ENCODE measurements at places on chromosomes 2 and 18.

DNA sequence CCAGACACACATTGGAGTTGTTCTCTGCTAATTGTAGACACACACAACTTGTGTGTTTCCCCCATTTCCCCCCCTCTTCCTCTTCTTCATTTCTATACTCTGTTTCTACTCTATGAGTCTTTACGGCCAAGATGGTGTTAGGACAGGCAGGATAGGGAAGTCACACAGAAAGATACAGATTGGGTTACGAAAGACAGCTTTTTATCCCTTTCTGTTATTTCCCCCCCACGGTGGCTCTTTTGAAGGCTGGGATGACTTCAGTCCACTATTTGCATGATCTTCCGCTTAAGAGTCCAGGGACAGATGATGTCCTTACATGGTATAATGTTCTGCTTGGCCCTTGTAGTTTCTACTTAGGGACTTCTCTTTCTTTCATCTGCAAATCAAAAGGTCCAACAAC lies 1.6 kb upstream of the EMILIN2 start:
- DNase-seq, result no peak

DNA sequence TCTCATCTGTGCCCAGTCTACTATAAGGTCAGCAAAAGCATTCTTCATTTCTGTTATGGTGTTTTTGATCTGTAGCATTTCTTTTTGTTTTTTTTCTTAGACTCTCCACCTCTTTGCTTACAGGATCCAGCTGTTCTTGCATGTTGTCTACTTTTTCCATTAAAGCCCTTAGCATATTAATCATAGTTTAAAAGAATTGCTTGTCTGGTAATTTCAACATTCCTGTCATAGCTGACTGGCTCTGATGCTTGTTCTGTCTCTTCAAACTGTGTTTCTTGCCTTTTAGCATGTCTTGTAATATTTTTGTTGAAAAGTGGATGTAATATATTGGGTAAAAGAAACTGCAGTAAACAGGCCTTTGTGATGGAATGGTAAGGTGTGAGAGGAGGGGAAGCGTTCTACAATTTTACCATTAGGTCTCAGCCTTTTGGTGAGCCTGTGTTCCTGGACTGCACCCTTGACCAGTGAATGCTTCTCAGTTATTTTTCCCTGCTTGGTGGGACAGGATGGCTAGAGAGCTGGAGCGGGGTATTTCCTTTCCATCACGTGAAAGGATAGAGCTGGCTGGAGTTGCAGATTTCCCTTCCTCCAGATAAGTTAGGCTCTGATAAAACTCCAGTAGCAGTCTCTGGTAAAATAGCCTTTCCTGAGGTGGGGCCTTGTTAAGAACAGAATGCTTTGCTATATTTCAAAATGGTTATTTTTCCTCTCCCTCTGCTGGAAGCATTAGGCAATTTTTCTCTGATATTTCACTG lies 65.4 kb downstream of the PLA2R1 start:
- no peak for DNase-seq

DNA sequence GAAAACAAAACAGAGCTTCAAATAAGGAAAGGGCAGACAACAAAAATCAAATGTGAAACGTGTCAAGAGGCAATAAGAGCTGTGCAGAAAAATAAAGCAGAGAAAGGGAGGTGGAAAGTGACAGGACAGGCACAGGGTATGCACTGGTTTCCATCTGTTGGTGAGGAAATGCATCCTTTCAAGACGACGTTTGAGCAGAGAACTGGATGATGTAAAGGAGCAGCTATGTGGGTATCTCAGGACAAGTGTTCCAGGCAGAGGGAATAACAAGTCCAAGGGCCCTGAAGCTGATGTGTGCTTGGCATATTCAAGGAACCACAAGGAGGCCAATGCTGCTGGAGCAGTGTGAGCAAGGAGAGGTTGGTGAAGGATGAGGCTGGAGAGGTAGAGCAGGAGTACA lies 168.9 kb upstream of the SERPINE2 start:
- no peak for DNase-seq

DNA sequence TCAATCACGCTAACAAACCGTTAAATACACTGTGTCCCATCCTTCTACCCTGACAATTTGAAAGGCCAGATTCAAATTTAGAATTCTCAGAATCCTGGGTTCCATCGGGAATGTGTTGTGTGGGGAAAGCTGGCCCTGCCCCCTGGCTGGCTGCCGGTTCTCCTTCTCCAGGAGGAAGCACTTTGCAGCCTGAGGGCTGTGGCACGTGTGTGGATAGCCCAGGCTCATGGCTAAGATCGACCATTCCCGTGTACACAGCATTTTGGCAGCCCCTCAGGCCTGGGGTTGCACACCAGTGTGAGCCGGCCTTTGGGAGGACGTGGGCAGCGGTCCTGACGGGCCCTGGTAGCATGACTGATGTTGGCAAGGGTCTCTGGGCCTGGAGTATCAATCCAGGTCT lies 51.0 kb upstream of the ROCK2 start:
- no peak for DNase-seq

DNA sequence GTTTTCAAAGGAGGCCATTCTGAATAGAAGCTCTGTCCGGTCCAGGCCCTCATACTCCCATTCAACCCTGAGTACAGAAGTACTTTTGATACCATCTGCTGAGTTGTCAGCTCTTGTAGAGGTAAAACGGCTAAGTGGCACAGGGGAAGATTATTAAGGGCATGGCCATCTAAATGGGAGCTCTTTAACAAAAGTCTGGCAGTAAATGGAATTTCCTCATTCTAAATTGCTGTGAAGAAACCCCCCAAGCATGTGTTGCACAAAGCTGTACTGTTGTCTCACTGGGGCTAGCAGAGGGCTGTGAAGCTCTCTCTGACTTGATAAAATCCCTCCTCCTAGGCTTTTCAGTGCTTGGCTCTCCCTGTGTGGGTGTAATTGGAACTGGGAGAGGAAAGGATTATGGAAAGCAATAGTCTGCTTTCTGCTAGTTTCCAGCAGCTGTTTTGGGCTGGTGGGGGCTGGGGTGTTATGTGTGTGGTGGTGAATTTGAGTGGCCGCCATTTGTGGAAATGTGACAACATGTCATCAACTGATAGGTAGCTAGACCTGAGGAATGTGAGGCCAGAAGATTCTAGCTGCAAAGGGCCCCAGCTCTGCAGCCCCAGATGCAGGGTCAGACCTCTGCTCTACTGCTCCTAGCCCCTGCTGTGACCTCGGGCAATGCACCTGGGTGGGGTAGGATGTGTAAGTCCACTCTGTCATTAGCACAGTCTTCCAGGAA lies 65.1 kb downstream of the MAP4K4 start:
- DNase-seq, result no peak

DNA sequence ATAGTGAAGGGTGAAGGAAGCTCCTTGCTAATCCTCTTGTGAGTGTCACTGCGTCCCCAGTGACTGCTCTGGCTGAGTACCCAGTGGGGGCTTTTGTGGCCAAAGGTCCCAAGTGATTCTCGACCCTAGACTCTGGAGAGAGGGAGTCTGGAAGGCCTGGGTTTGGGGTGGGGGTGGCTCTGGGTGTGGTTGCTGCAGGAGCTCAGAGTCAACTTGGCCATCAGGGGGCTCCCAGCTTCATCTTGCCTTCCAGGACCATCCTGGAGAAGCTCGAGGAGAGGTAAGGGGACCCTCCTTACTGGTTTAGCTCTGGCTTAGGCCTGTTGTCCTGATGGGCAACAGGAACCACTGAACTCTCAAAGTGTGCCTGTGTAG lies 592 bp downstream of the PSD4 start:
- no peak for DNase-seq

DNA sequence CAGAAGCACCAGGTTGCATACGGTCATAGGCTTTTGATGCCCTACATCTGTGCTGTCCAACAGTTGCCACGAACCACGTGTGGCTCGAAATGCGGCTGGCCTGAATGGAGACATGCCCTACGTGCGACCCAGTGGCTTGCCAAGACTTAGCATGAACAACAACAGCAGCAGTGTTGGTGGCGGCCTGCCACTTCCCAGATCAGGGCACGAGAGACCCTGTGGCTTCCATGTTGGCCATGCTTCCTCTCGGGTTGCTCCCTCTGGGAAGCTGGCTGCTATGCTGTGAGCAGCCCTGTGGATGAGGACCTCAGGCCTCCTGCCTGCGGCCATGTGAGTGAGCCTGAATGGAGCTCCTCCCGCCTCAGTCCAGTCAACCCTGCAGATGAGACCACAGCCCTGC lies 212.3 kb downstream of the HDAC4 start:
- no peak for DNase-seq

- peak; percentile 82 for DNase-seq
Observed at GRCh38 chr2:168518555-168519066, 62.5 kb downstream of the CERS6 start.

DNA sequence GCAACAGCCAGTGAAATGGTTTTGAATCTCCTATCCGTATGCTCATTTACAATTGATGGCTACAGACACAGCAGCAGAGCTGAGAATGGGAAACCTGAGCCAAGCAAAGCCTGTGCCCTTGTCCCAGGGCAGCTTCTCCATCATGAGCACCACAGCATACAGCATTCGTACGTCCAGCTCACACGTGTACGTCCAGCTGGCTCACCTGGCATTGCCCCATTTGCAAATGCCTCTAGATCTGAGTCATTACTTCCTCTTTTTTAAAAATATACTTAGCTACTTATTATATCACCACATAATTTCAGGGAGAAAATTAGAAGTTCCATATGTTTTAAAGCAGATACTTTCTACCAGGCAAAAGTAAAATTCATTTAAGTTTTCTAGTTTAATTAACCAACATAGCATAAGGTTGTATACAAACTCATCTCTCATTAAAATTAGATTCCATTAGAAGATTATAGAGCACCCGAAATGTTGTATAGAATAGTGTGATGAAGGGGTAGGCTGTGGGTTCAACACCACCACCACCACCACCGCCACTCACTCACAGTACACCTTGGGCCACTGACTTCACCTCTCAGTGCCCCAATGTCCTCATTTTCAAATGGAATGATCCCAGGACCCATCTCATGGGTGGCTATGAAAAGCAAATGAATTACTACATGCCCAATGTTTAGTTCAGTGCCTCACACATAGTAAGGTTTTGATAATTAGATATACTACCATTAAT lies 31.4 kb upstream of the TMEM177 start:
- DNase-seq, result no peak

DNA sequence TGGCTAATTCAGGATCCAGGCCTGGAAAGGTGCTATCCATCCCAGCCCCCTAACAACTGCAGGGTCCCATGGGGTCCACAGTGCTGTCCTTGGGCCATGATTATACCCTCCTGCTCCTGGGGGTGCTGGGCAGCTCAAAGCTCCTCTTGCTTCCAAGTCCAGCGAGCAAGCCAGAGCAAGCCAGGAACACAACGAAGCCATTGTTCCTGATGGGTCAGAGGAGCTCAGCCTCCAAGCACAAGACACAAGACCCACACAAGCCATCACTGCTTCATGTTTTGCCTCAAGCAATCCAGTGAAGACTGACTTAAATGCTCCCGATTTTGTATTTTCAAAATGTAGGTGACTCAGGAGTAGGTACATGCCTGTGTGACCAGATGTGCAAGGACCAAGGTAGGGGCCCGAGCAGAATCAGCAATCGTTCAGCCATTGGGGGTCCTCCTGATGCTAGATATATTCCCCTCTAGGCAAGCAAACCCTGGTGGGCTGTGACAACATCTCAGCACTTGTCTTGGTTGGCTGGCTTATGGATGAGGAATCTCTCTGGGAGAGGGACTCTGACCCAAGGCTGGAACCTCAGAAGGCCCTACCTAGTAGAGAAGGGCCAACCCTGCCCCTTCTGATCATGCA lies 90.8 kb downstream of the EPAS1 start:
- DNase-seq, result no peak

DNA sequence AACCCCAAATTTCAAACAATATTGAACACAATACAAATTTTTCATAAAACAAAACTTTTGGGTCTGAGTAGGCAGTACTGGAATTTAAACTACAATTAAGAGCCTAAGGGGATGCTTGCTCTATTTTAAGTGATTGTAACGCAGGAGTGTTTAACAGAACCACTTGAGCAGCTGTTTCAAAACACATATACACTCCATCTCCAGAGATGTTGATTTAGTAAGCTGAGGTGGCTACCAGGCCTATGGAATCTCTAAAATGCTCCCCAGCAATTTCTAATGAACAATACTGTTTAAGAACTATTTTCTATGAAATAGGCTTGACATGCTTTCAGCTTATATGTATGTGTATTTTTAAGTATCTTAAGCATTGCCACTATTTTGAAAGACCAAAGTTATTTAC lies 58.5 kb downstream of the SP3 start:
- DNase-seq, result no peak

GRCh38 chr2:85400541-85401463 lies 9.4 kb downstream of the CAPG start:
- DNase-seq, result no peak

DNA sequence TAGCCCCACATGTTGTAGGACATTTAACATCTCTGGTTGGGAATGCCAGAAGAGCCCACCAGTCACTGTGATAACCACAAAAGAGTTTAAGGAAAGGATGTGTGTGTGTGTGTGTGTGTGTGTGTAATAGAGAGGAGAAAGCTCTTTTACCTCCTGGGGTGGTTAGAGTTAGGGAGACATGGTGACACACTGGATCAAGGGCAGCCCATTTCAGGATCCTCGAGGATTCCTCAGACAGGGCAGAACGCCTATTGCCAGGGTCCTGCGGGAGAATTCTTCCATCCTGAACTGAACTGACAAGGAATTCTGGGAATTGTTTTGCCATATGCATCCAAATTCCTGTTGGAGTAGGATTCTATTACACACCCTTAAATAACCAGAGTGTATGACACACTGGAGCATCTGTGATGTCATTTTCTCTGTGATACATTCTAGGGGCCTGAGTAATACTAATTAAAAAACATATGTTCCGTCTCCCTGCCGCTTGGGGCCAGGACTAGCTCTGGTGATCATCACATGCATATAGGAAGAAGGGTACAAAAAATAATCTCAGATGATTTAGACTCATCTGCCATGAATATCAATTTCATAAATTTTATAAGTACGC lies 156.4 kb upstream of the MMADHC start:
- DNase-seq, result peak; percentile 29

DNA sequence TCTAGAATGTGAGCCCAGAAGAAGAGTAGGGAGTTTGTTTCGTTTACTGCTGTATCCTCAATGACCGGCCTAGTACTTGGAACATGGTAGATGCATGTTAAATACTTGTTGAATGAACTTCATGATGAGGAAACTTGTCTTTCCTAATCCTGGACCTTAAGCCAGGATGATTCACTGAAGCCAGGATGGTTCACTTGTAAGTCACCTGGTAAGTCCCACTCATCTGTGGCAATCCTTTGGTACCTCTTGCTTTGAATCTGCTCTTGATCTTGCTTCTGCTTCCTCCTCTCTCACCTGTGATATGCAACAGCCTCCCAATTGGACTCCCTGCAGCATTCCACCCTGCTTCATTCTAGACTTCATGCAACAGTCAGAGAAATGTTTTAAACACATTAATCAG lies 43.6 kb downstream of the QPCT start:
- no peak for DNase-seq

- no peak for DNase-seq
Observed at GRCh38 chr2:111127351-111127750, 6.6 kb downstream of the BCL2L11 start.
